ENCODE measurements at places on chromosomes 1 and 21. TPM values are rescaled to one million over a fixed set of nuclear protein-coding genes. Genes with fewer than 3 reads are reported as not detected.

ADAMTS4 gene
- total RNA-seq, result 18.6 TPM

KCNA3 gene
- total RNA-seq, result 15.8 TPM

CNIH3 gene
- total RNA-seq, result 3.7 TPM

SFN gene
- 113 TPM for total RNA-seq

DUSP10 gene
- total RNA-seq, result 13.4 TPM

BTBD8 gene
- 0.76 TPM for total RNA-seq

NPR1 gene
- total RNA-seq, result 101 TPM

HUNK gene
- 2.1 TPM for total RNA-seq

EVA1B gene
- 41.9 TPM for total RNA-seq

PPCS gene
- total RNA-seq, result 74.3 TPM

UBL4B gene
- not detected for total RNA-seq

Data from upper lobe of left lung (tissue), 6 donors.